Activated CD8-positive, alpha-beta memory T cell treated with anti-CD3 and anti-CD28 coated beads for 1 hour (primary cell): ENCODE measurements at places on chromosomes 7 and 10.

GRCh38 chr7:64656489-64656888 lies 9.4 kb upstream of the ZNF107 start:
- DNase-seq, result no peak

DNA sequence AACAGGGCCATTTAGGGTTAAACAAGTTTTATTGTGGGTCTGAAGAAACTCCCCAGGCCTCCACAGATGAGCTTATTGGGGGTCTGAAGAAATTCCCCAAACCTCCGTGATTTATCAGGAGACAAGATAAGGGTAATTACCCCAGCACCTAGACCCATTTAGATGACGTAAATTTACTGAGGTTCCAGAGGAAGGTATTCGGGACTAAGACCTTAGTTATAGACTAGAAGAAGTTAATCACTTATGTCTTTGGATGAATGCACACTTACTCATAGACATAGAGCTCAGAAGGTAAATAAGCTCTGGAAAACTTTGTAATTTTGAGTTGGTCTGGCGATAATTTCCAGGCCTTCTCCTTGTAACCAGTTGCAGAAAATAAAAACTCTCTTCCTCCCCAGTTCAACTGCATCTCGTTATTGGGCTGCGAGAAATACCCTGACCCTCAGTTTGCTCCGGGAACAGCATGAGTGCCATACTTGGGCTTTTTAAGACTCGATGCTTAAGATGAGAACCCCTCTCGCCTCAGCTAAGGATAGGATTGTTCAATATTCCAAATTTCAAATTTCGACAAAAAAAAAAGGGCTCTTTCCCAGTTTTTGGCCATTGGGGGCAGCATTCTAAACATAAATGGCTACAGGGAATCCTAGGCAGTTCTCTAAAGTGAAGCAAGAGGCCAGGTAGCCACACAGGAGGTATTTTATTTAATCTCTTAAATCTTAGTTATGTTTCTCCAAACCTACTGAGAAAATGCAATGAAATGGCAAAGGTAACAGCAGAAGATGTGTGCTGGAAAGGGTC lies 74.7 kb upstream of the PFKP start:
- no peak for DNase-seq

DNA sequence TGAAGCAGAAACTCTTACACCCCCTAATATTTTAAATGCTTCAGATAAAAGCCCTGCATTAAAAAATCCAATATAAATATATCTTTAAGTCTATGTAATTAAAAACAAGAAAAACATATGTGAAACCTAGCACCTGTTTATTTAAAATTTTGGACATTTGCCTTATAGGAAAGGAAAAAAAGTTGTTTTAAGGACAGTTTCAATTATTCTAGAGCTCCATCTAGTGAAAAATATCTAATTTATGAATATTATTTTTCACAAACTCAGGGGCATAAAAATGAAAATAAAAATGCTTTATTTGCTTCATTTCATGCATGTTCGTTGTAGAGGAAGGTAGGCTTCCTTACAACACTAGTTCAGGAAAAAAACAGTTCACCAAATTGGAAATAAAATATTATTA lies 26.1 kb downstream of the ENKUR start:
- DNase-seq, result no peak

DNA sequence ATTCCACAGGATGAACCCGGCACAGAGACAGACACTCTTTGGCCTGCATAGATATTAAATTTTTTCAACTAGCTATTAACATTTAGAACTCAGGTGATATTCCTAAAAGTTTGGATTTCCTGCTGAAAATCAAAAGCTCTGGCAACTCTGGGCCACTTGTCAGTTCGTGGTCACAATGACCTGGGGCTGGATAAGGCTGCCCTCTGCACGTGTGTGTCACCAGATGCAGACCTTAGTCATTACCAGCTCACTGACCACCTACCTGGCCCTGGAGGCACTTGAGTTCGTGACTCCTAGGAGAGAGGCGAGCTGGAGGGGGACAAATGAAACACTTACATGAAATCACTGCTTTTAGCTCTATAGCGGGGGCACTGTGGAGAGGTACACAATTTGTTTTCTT lies 126.5 kb downstream of the HIPK2 start:
- no peak for DNase-seq

DNA sequence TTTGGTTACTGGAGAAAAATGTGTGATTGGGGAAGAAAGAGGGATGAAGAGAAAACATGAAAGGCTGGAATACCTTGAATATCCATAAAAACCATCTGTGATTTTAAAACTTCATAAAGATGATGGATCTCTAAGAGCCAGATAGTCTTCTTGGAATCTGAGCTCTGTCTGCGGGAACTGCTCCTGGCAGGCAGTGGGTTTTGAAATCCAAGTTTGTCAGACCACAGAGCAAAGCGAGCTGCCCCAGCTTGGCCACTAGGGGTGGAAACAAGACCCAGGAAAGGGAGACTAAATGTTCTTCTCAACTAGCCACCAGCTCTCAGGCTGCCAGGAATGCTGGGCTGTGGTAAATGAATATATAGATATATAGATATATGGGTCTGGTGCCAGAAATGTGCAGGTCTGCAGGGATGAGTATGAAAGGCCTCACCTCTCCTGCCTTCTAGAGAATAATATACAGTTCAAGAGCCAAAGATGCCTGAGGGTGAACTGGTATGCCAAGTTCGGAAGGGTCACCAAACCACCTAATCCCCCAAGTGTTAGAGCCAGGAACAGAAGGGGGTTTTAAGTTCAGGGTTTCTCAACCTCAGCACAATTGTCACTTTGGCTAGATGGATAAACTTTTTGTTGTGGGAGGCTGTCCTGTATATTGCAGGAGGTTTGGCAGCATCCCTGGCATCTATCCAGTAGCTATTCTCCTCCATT lies 208.8 kb downstream of the KCNMA1 start:
- DNase-seq, result no peak

GRCh38 chr7:94374231-94374630 lies 20.5 kb upstream of the COL1A2 start:
- DNase-seq, result no peak

- no peak for DNase-seq
These were observed 44.1 kb downstream of the HGF start for GRCh38 chr7:81725812-81726127.

DNA sequence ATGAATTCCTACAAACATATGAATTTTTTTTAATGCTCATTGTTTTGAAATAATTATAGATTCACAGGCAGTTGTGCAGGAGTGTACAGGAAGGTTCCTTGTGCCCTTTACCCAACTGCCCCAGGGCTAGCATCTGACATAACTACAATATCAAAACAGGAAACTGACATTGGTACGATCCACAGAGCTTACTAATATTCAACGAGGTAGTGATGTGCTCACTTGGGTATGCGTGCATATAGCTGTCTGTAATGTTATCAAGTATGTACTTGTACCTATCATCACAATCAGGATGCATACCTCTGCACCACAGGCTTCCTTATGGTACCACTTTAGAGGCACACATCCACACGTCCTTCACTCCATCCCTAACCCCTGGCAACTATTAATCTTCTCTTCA lies 68.3 kb downstream of the BMS1 start:
- DNase-seq, result no peak

DNA sequence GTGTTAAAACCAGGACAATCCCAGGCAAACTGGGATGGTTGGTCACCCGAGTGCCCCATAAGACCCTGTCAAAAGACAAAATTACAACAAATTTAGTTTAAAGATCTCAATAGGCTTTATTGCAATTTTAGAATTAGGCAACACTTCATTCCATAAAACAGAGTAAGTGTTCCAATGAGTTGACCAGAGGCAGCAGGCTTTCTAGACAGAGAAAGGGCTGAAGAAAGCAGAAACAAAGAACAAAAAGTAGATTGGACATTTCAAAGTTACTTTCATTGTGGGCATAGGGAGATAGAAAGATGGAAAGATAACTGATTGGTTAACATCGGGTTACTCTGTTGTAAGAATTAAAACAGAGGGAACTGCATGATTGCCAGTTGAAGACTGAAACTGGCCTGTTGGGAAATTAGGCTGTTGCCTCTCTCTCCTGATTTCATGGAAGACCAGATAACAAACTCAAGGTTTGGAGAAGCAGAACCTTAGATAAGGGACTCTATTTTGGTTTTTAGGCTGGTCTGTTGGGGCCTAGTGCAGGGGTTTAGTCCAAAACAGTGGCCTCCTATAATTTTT lies 36.3 kb downstream of the ENTPD1 start:
- DNase-seq, result no peak

- no peak for DNase-seq
These were observed 62.8 kb downstream of the ADARB2 start for GRCh38 chr10:1674501-1674900.

GRCh38 chr10:24552346-24553016 lies 171.2 kb downstream of the ARHGAP21 start:
- DNase-seq, result no peak

- no peak for DNase-seq
These were observed 220.5 kb downstream of the BAMBI start for GRCh38 chr10:28897617-28898464.

DNA sequence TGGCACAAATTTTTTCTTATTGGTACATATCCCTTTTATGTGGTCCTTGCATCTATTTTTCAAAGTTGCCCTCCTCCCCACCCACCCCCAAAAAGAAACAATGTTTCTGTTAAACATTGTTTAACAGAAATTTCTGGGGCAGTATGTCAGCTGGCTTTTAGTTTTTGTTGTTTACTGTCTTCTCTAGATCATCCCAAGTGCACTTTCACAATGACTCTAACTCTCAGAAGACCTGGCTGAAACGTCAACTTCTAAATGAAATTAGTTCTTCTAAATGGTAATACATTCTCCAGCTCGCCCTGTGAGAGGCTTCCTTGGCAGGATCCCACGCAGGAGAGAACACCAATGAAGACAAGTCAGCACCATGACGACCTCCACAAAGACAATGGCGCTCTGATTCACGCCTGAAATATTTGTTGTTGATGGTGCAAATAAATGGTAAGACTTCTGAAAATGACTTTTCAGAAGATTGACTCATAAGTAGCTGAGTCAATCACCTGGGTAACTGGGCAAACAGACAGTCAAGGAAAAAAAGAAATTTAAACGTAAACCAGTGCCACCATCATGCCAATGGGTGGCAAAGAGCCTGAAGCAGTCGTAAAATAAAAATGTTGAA lies 293.7 kb downstream of the FZD1 start:
- DNase-seq, result no peak

DNA sequence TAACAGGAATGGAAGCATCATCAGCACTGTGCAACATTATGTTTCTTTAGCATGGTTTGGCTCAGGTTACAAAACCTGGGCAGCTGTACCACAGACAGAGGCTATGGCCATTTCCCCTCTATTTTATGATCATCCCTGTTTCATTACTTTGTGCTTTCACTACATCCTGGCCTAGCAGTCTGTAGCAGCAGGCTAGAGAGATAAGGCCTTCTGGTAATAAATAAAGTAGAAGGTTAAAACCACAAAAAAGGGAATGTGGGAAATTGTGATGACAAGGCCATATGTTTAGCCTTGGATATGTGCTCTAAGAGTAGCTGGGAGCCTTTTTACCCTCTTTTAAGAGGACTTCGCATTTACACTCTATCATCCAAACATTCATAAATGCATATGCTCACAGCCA lies 266.2 kb upstream of the PHF14 start:
- DNase-seq, result no peak

DNA sequence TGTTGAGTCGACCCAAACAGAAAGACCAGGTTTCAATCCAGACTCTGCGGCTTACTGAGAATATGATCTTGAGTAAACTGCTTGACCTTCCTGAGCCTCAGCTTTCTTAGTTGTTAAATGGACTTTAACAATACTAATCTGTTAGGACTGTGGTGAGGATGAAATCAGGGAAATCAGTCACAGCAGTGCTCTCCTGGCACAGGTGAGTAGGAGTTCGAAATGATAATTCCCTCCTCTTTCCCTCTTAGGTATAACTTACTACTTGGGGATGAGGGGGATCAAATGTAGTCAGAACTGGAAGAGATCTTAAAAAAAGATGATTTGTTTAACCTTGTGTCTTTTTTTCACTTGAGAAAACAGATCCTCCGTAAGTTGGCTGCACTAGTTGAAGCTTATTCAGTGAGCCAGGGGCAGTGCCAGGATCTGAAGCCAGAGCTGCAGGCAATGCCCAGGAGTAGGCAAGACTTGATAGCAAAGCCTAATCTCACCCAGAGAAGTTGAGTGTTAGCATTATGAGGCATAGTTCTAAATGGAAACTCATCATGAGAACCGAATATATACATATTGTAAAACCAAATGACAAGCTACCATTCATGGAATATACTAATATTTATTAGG lies 1.8 kb upstream of the MAGI2 start:
- no peak for DNase-seq

DNA sequence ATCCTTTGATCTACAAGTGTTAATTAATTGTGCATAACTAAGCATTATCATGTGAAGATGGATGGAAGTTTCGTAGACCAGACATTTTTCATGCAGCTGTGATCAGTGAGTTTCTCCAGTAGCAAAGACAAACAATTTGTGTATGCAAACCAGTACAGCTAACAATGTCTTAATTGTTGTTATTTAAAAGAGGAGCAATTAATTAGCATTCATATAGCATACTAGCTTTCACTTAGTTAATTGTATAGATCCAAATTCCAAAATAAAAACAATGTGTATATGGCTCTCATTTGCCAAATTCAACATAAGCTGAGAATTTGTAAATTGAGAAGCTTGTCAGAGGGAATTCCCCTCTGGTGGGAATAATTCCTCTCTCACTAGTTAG lies 22.6 kb upstream of the PRKCQ start:
- DNase-seq, result no peak

DNA sequence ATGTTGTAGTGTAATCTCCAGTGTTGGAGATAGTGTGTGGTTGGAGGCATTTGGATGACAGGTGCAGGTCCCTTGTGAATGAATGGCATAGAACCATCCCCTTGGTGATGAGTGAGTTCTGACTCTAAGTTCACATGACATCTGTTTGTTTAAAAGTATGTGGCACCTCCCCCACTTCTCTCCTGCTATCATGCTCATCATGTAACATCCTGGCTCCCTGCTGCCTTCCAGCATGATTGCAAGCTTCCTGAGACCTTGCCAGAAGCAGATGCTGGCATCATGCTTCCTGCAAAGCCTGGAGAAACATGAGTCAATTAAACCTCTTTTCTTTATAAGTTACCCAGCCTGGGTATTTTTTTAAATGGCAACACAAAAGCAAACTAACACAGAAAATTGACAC lies 499.0 kb upstream of the SEMA3D start:
- DNase-seq, result no peak

- no peak for DNase-seq
These were observed 4.6 kb downstream of the HYCC1 start for GRCh38 chr7:23009303-23009702.

DNA sequence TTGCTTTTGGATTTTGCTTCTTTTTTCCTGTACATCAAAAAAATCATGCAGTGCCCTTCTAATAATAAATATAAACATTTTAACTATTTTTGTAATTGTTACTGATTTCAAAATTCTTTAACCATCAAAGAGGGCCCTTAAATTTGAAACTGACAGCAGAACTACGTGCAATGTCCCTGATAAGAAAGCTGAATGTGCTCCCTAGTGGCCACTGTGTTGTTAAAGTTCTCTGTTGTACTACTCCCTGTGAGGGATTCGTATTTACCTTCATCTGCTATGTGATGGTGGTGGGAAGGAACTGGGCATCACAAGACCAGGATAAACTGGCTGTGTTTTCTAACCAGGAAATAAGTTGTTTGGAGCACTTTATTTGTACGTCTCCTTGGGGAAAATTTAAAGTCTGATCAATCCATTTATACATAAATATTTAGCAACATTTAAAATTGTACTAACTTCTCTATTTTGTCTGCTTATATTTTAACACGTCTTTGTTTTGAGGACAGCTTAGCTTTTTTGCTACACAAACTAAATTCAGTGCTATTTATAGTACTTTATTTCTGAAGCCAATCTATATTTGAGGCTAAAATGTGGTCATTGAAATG lies 322.4 kb downstream of the HGF start:
- DNase-seq, result no peak

- DNase-seq, result no peak
These were observed 74.6 kb upstream of the LYZL2 start for GRCh38 chr10:30704026-30704600.
